Bronchial epithelial cell (primary cell): ENCODE measurements at places on chromosomes 5 and 9. TPM values are rescaled to one million over a fixed set of nuclear protein-coding genes. Genes with fewer than 3 reads are reported as not detected.

PCDHA9 gene
- total RNA-seq, result under 0.01 TPM in 2 replicates

SLC22A4 gene
- 0.13 and 0.26 TPM in 2 replicates for total RNA-seq

C1QTNF3 gene
- total RNA-seq, result 0.26 TPM in 2 replicates

PPP2R2B gene
- total RNA-seq, result under 0.01 TPM in 1 of 2 replicates, not detected in the other

LAMC3 gene
- total RNA-seq, result not detected in 2 replicates

NME5 gene
- total RNA-seq, result 0.53 and 0.64 TPM in 2 replicates

SLC9A3 gene
- 0.64 and 1.6 TPM in 2 replicates for total RNA-seq

ARSK gene
- 7.4 and 9.0 TPM in 2 replicates for total RNA-seq

FAT2 gene
- total RNA-seq, result 34.2 and 62.6 TPM in 2 replicates

SPINK5 gene
- total RNA-seq, result 8.4 and 151 TPM in 2 replicates

STPG3 gene
- total RNA-seq, result not detected in 2 replicates

TMEM267 gene
- total RNA-seq, result 12.4 and 30.6 TPM in 2 replicates

NAIF1 gene
- total RNA-seq, result 10.3 and 12.4 TPM in 2 replicates

ADRB2 gene
- total RNA-seq, result 18.7 and 21.9 TPM in 2 replicates

GLRA1 gene
- total RNA-seq, result not detected in 2 replicates

FAM81B gene
- not detected in 2 replicates for total RNA-seq

PLPP7 gene
- not detected in 2 replicates for total RNA-seq

HTR4 gene
- 0.26 TPM in 1 of 2 replicates, not detected in the other for total RNA-seq

MARVELD2 gene
- total RNA-seq, result 19.5 and 28.7 TPM in 2 replicates

SLC6A19 gene
- not detected in 2 replicates for total RNA-seq

MZB1 gene
- total RNA-seq, result 0.13 TPM in 1 of 2 replicates, not detected in the other

GARNL3 gene
- 2.4 and 5.4 TPM in 2 replicates for total RNA-seq

DOCK8 gene
- total RNA-seq, result 0.26 and 0.38 TPM in 2 replicates

ASS1 gene
- 396 and 415 TPM in 2 replicates for total RNA-seq

DBH gene
- total RNA-seq, result not detected in 2 replicates
